NCI-H1436 treated with DMSO at 0.1 percent for 48 hours (cell line): ENCODE measurements at places on chromosomes 12 and 14.

DNA sequence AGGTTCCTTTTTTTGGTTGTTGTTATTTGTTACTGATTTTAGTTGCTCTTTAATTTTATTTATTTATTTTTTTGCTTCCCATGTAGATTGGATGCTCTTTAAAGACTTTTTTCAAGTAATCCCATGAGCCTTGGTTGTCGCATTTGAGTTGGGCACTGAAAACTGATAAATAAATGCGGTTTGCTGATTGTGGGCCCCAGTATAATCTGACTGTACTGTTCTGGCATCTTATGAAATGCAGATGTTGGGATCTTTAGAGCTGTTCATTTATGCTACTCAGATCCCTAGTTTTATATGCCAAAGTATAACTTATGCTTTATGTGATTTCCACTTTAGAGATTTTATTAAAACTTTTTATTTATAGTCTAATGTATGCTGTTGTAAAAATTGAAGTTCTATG lies 33.3 kb downstream of the WNK1 start:
- no peak for DNase-seq

DNA sequence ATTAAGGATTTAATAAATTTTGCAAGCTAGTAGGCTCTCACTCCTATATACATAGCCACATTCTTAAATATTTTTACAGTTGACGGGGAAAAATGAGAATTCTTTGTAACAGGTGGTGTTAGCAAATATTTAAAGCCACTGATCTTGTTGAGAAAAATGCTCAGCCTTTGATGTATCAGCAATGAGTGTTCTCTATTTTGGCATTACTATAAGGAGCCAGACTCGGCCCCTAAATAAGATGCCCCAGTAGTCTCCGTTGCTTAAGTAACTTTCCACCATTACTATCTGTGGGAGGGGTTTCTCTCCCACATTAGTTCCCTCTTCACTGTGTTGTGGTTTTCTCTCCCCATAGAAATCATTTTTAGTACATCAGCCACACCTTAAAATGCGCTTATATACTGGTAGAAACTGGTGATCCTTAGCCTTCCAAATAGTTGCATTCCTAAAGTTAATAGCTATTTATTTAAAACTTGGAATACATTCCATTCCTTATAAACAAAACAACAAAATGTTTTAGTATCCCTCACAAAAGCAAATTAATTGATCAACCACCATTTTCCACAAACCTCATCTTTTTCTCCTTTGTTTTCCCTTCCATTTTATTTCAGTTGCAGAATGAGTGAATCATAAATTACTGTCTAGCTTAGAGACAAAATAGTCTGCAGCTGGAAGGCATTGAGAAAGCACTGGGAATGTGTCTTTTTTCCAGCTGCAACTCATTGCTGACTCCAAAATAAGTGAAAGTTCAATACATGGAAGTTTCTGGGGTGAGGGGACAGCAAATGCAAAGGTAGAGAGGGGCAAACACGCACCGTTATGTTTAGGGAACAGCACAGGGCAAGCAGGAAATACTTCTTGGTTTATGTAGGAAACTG lies 84.7 kb upstream of the FERMT2 start:
- no peak for DNase-seq

DNA sequence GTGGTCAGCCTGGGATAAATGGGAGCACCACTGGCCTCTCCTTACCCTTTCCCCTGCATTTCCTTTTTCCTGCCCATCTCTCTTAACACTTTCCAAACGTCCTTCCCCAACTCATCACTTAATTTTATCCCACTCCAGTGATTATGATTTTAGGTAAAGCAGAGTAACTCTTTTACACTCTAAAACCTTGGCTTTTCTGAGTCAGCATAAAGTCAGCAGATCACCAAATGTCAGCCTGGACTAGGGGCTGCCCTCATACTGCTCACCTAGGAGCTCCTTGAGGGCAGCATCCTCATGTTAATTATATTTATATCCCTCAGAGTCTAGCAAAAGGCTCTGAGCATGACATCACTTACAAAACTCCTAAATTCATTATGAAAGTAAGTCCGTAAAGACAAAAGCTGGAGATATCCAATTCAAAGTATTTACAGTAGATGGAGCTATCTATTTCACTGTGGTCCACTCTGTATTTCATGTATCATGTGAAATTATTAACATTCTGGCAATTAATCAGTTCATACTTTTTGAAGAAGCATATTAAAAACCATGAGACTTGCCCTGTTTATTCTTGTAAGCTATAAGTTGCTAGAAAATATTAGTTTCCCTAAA lies 17.0 kb upstream of the DICER1 start:
- no peak for DNase-seq

DNA sequence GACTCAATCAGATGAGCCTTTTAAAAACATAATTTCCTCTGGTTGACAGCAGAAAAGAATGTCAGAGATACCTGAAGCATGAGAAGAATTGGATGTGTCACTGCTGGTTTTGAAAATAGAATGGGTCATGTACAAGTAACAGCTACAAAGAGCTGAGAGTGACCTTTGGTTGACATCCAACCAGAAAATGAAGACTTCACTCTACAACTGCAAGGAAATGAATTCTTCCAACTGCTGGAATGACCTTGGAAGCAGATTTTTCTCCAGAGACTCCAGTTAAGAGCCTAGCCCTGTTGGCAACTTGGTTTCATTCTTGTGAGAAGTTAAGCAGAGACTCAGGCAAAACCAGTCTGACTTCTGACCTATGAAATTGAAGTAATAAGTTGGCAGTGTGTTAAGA lies 505.9 kb downstream of the SLC16A7 start:
- no peak for DNase-seq

DNA sequence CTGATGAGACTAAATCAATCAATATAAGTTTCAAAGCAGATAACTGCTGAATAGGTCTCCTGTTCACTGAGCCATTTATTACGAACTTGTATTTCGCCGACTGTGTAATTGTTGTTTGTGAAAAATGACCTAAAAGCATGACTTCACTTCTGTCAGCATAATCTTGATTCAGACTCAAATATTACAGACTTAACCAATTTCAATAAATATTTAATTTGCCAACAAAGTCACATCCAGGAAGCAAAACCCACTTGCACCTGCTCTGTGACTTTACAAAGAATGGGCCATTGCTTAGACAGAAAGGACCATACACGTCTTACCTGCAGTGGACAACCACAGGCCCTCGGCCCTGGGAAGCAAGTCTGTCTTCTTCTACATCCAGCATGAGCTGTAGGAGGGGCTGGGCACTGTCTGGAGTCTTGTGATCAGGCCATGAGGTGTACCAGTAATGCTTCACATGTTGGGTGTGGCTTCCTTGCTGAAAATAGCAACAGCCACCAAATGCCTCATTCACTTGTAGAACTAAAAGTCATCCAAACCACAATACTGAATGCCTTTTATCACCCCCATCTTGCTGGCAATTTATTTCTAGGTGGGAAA lies 23.5 kb upstream of the PTPRB start:
- DNase-seq: no peak

DNA sequence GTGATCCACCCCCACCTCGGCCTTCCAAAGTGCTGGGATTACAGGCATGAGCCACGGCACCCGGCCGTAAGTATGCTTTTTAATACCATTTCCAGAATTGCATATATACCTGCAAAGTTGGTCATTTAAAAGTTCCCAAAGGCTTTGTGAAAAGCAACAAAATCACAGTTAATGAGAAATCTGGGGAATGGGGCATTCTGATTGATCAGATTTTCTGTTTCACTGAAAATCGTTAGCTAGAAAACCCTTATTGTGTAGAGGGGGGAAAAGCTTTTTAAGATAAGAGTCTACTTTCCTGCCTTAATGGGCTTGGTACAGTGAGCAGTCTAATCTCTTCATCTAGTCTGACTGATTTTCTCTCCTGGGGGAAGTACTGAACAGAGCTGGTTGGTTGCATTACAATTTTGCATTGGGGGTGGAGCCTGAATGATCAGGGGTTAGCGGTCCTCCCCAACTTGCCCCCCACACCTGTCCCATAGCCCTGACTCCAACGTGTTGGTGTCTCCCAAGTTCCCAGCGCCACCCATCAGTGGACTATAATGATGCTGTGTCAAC lies 23.8 kb downstream of the IL31 start:
- no peak for DNase-seq

GRCh38 chr14:53528185-53528671 lies 375.1 kb upstream of the DDHD1 start:
- DNase-seq: no peak

- no peak for DNase-seq
These were observed at the start of gene CLIP1 for GRCh38 chr12:122421821-122422729. Gene CLIP1 (minus strand): TSS chr12:122422669. CDS start chr12:122380452, 42,217 bp downstream.

GRCh38 chr12:7833831-7834230 lies 38.9 kb downstream of the SLC2A14 start:
- DNase-seq: no peak

GRCh38 chr12:124170760-124171159 lies 124.1 kb upstream of the RFLNA start:
- DNase-seq: no peak
